ENCODE measurements at places on chromosomes 13 and 19.
A peak's percentile ranks its signal among the peaks of the same experiment; 100 is the strongest.

DNA sequence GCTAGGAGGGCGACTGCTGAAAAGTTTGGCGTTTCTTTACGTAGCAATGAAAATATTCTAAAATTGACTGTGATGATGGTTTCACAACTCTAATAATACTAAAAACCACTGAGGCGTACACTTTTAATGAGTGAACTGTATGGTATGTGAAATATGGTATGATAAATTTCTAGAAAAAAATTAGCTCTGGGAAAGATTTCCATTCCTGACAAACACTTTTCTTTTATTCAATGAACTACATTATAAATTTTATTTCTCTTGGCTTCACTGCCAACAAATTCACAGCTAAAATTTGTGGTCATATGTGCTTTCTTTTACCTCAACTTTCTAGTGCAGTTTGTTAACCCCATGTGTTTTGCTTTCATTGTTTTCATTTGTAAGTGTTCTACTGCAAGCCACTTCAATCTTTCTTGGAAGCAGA, 11.1 kb downstream of the ZC3H13 start:
- DNase-seq, result no peak

GRCh38 chr13:100644371-100644770, 30.2 kb downstream of the TMTC4 start:
- DNase-seq, result no peak

DNA sequence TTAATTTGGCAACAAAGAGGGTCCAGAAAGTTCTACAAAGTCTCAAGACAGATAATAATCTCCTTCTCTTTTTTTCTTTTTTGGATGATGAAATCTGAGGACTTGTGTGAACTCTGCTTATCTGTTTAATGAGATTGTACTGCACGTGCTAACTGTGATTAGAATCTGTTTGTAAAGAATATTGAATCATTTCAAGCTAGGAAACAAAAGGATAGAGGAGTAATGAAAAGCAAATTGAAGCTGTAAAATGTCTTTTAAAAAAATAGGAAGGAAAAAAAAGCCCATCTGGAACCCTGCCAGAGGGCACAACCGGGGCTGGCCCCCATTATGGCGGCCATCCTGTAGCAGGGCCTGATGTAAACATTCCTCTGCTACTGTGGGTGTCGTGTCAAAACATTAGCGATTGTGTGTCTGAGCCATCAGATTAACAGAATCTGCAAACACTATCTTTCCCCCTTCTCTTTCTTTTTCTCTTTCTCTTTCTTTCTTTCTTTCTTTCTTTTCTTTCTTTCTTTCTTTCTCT, 83.0 kb downstream of the FLT1 start:
- DNase-seq, result no peak

- no peak for DNase-seq
Measured at GRCh38 chr13:36815062-36815461, 4.0 kb upstream of the RFXAP start.

- no peak for DNase-seq
Measured at GRCh38 chr19:13001502-13002165, 6.4 kb downstream of the NFIX start.

DNA sequence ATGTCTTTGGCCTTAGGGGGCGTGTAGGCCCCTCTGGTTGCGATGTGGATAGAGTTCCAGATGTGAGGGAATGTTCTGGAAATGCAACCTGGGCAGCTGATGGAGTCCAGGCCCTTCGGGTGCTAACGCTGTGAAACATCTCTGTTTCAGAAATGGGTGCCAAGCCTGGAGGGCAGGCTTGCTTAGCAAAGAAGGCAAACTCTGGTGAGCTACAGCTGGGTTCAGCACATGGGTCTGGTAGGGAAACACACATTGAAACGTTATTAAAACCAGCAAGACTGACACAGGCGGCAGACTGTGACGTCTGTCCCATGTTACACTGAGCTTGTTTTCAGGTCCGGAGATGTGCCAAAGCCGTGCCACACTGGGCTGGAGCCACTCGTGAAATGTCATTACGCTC, 8.6 kb upstream of the CDC16 start:
- no peak for DNase-seq

- DNase-seq, result no peak
Measured at GRCh38 chr19:14059652-14060155, 2.2 kb downstream of the PALM3 start.

DNA sequence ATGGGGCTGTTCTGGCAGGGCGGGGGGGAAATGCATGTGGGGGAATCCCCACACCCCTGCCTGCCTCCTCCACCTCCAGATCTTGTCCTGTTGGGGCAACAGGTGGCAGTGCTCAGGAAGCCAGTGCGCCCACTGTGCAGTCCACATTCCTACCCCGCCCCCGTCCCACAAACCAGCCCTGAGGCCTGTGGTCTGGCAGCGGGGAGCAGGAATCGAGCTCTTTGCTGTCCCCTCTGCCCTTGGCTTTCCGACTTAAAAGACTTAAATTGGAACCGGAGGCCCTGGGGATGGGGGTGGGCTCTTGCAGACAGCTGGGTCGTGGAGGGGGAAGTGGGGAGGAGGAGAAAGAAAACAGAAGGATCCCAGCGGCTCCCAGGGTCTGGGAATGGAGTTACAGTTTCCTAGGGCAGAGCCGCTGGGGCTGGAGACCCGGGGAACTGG, 4.3 kb downstream of the NANOS3 start:
- DNase-seq, result no peak

DNA sequence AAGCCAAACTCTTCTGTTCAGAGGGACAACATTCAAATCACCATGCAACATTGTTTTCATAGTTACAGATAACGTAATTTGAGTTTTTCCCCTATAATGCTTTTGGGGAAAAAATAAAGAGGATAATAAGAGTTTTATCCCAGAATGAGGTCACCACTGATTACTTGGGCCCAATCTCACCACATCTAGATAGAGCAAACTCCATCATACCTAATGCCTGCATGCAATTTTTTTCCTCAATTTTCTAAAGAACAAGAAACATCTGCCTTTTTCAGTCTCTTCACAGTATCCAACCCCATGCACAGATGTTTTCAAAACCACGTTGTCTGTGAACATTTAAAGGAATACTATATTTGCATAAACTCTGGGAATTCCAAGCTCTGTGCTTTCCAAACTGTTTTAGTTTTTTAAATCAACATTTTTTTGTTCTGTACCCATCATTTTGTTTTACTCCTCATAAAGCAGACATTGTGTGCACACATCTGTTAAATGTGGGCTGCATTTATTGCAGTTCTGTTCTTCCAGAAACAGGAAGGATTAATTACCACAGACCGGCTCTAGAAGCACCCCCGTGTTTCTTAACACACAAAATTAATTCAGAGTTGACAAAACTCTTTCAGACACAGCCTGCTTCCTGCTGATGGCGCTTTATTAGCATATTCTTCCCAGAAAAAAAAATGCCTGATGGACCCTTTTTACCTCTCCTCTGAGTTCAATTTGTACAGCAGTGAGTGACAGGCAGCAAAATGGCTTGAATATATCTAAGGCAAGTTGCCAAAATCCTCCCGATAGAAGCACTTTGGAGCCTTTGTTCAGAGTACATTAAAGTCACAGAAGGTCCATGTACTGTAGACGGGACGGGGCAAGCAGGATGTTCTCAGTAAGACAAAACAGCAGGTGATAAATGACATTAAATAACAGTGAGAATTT, 1171.9 kb downstream of the EFNB2 start:
- DNase-seq, result no peak

DNA sequence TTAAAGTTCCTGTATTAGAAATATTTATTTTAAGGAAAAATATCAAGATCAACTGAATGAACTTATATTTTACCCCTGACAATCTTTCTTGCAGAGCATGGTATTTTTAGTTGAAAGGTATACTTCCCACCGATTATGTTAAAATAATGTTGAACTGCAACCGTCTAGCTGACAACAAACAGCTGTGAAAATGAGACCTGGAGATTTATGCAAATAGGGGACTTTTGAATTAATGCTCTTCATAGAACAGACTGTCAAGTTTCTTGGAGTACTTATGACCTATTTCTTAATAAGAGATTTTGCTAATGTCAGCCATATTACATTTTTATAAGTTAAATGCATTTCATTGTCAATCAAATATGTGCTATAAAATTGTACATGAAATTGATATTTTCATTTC, 210.9 kb downstream of the NALCN start:
- DNase-seq, result no peak

GRCh38 chr13:84844473-84844872, 954.7 kb downstream of the SLITRK6 start:
- DNase-seq, result peak; percentile 49

- DNase-seq, result no peak
Measured at GRCh38 chr19:416416-416815, 7.5 kb upstream of the C2CD4C start.

DNA sequence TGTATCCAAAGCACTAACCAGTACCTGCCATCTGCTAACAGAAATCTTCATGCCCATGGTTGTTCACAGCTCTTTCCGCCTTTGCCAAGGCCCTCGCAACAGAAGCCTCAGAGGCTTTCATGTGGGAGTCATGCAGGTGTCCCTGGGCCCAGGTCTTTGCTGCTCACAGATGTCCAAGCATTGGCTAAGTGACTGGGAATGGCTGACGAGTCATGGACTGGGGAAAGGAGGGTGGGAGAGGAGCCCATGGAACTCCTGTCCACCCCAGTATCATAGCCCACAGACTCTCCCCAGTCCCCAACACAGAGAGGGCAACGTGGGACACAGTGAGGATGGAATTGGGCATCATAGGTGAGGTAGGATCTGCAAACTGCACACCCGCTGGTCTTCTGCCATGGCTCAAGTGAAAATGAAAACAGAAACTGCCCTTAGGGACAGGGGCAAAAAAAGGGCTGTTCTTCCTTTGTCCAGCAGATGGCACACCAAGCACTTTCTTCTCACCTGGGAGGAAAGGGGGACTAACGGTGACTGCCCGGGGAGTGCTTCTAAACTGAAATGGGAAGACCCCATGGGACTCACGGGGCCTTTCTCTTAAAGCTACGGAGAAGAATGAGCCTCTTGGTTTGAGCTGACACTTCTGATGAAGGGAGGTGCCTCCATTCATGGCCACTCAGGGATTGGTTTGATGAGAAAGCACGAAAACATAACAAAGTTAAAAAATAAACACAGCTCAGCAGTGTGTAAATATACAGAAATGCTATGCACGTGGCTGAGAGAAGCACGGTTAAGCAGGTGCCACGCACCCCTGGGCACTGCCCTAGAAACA, 11.1 kb upstream of the DHRS12 start:
- DNase-seq, result peak; percentile 59

Measured in NCI-H1092 treated with DMSO at 0.1 percent for 48 hours (cell line).